Activated T-cell treated with anti-CD3 and anti-CD28 coated beads, Interleukin-2, amount 50 U/mL, for 4 hours (primary cell): ENCODE measurements at places on chromosomes 13 and 19. TPM values are rescaled to one million over a fixed set of nuclear protein-coding genes. Genes with fewer than 3 reads are reported as not detected.

DNA sequence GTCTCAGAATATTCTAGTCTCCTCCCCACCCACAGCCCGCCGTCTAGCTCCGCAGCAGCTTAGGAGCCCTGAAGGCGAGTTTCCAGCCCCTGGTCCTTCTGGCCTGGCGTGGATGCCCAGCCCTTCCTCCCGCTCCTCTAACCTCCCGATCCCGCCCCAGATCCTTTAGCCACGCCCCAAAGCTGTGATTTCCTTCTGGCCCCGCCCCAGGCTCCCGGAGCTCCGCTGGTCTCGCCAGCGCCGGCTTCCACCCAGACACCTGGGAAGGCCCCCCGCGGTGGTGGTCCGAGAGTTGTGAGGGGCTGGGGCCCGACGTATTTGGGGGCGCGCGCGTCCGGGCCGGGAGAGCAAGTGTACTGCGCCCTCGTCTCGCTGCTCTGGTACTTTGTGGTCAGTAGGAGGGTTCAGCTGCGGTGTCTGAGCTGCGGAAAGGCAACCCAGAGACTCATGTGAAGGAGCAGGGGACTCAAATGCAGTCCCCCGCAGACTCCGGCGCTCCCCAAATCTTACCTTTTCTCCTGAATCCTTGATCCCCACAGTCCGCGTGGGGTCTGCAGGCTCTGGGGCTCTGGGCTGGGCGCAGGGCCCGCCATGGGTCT lies at the start of gene CGB7:
TSS of gene CGB7 (minus strand) at position 114 of the 599 bp plus-strand sequence. CDS start 2,374 bp downstream, outside the sequence.
- peak; percentile 33 for DNase-seq

- DNase-seq = no peak
Observed at GRCh38 chr13:45500492-45501174, 35.9 kb downstream of the COG3 start.

- DNase-seq = no peak
Observed at GRCh38 chr13:33110713-33111413, 94.6 kb downstream of the KL start.

GRCh38 chr13:44347949-44348348 lies 25.7 kb upstream of the SERP2 start:
- DNase-seq = no peak

- DNase-seq = no peak
Observed at GRCh38 chr19:49339301-49340068, 4.3 kb downstream of the CD37 start.

- no peak for DNase-seq
Observed at GRCh38 chr13:39379667-39380655, 223.0 kb downstream of the LHFPL6 start.

- no peak for DNase-seq
Observed at GRCh38 chr13:43307921-43308433, 284.6 kb downstream of the DNAJC15 start.

- no peak for DNase-seq
Observed at GRCh38 chr19:15672580-15673175, at the start of gene CYP4F12. Gene CYP4F12 (plus strand): TSS chr19:15673087. CDS start chr19:15673530, 443 bp downstream.

Gene CXCL17
- not detected for total RNA-seq

Gene POU4F1
- 0.11 TPM for total RNA-seq

Gene PRTN3
- not detected for total RNA-seq

Gene ZNF112
- not detected for total RNA-seq

Gene CCDC8
- total RNA-seq = not detected

Gene NALCN
- total RNA-seq = not detected

Gene KASH5
- total RNA-seq = 0.27 TPM

Gene ZNF223
- total RNA-seq = 0.50 TPM

Gene CFAP97D2
- not detected for total RNA-seq

Gene CGB1
- not detected for total RNA-seq

Gene PPFIA3
- 3.4 TPM for total RNA-seq
